ENCODE measurements at places on chromosomes 7 and 10.

- DNase-seq = no peak
Observed at GRCh38 chr7:25857376-25858067, 294.5 kb upstream of the NFE2L3 start.

GRCh38 chr10:50545846-50546245, 77.9 kb downstream of the SGMS1 start:
- no peak for DNase-seq

GRCh38 chr7:91082852-91083495, 181.3 kb upstream of the FZD1 start:
- no peak for DNase-seq

DNA sequence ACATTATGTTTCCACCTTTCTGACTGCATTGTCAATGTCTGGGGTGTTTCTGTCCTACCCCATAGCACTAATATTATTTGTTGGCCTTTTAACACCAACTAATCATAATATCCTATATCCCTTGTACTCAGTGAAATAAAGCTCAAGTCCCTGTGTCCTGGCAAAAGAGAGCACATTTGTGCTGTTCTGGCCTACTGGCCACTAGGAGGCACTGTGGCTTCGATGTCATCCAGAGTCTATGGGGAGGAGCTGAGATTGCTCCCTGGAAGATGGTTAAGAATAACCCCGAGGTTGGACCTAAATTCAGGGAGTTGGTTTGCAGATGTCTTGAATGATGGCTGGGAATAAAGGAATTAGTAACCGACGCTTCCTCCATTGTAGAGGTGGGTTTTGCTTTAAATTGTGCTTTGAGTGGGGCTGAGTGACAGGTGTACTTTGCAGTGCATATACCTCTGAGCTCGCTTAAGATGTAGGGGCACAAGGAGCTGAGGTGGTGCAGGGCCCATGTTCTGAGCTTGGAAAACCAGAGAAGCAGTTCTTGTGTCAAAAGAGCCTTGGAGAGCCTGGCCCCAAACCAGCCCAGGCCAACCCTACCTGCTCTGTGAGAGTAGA, 191.2 kb upstream of the PRSS1 start:
- DNase-seq = peak; percentile 14

DNA sequence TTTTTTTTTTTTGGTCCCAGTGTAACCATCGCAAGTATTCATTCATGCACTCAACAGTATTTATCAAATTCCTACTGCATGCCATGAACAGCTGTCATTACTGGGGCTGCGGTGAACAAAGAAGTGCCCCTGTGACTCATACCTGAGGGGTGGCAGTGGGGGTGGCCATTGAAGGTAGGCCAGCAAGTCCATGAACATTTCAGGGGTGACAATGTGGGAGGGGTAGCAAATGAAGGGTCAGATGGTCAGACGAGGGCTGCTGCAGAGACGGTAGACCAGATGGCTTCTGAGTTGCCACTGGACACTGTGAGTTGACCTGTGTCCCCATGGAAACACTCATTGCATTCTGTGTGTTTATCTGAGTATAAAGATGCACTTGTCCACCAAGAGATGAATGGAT, 92.5 kb upstream of the PITRM1 start:
- no peak for DNase-seq

DNA sequence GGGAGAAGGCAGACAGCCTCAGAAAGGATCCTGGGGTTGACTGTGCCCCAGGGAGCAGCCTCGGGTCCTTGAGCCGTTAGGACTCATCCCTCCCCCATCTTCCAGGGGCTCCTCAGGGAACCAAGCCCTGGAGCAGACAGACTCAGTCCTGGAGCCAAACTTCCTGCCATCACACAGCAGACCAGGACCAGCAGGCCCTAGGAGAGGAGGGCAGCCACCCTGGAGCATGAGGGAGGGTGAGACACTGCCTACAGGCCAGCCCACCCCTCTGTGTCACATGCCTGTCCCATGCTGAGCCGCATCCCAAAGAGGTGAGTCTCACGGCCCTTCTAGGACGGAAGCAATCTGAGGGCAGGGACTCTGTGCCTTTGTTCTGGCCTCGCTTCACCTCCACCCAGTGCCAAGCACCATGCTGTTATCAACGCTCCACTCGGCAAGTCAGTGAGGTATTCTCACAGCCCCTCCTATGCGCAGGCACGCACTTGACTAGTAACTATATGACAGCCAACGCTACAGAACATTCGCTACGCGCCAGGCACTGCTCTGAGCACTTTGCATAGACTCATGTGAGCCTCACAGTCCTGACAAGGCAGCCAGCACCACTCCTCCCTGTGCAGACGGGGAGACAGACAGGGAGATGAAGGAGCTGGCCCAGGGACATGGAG, 19.1 kb downstream of the MAD1L1 start:
- no peak for DNase-seq
